Choroid plexus epithelial cell (primary cell): ENCODE measurements at places on chromosomes 1 and 21.

DNA sequence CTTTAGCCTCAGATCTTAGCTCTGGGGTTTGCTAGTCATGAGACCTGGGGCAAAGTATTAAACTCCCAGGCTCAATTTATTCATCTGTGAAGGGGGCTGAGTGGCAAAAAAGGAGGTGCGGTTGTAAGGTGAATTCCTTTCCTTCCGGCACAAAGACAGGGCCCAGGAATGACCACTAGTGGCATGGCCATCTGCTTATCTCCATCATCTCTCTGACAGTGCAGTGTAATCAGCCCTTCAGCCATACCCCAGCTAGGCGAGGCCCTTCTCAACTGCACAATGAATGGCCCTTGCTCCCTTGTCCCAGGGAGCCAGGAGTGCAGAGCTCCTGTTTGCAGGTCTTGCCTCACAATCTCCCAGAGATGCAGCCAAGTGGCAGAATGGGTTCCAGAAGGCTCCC is 5.6 kb upstream of the SLC26A9 start:
- DNase-seq, result no peak

DNA sequence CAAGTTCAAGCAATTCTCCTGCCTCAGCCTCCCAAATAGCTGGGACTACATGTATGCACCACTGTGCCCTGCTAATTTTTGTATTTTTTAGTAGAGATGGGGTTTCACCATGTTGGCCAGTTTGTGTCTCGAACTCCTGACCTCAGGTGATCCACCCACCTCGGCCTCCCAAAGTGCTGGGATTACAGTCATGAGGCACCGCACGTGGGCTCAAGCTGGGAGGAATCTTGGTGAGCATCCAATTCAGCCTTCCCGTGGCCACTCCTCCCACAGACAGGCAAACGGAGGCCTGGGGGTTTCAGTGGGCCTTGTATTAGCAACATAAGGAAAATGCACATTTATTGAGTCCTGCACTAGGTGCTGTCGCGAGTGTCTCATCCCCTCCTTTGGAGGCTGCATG is 24.5 kb upstream of the VWA5B1 start:
- peak; percentile 18 for DNase-seq

GRCh38 chr1:51535006-51535592 is 16.0 kb upstream of the EPS15 start:
- DNase-seq, result peak; percentile 87

- DNase-seq, result no peak
Observed at GRCh38 chr1:118339400-118340124, 154.5 kb upstream of the SPAG17 start.

- no peak for DNase-seq
Observed at GRCh38 chr1:76070538-76070937, 4.0 kb upstream of the ST6GALNAC3 start.

DNA sequence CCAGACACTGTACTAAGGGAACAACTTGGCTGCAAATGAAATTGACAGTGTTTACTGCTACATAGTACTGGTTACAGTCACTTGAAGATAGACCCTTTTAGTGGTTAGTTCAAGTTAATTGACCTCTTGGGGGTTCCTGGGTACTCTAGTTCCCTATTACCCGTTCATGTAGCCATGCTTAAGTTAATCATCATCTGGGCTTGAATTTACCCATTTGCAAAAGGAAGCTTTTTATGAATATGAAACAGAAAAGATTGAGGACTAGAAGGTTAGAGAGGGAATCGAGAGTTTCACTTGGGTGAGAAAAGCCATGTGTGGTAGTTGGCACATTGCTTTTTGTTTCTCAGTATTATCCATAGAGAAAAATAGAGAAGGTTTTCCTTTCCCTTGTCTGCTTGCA is 2.7 kb downstream of the MIA3 start:
- DNase-seq, result no peak

DNA sequence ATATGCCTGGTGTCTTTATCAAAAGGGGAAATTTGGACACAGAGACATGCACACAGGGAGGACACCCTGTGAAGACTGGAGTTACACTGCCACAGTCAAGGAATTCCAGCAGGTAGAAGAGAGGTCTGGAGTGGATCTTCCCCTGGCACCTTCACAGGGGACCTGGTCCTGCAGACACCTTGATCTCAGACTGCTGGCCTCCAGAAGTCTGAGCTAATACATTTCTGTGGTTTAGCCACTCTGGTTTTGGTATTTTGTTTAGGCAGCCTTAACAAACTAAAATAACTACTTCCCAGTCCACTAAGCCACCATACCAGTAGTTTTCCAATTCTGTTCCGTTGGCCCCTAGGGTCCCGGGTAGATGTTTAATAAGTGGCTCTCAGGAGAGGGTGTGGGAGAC is 164.7 kb downstream of the SETD4 start:
- DNase-seq, result no peak

GRCh38 chr1:9690440-9691107 is 39.0 kb downstream of the PIK3CD start:
- DNase-seq, result no peak

GRCh38 chr1:152959801-152960451 is 10.5 kb upstream of the SPRR4 start:
- DNase-seq, result no peak

DNA sequence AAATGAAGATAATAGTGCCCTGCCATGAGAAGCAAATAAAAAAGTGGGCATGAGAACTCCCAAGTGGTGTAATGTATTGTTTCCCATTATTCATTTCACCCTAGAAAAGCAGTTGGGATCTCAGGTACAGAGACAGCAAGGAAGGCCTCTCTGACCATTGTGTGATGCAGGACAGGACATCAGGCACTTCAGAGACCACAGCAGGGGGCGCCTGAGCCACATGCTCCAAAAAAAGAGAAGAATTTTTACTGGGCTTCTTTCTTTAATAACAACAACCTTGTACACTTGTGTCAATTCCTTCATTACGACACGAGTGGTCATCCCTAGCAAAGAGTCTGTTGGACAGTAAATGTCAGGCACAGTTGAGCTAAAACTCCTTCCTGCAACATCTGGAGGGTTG is 533.3 kb downstream of the OMA1 start:
- DNase-seq, result no peak

DNA sequence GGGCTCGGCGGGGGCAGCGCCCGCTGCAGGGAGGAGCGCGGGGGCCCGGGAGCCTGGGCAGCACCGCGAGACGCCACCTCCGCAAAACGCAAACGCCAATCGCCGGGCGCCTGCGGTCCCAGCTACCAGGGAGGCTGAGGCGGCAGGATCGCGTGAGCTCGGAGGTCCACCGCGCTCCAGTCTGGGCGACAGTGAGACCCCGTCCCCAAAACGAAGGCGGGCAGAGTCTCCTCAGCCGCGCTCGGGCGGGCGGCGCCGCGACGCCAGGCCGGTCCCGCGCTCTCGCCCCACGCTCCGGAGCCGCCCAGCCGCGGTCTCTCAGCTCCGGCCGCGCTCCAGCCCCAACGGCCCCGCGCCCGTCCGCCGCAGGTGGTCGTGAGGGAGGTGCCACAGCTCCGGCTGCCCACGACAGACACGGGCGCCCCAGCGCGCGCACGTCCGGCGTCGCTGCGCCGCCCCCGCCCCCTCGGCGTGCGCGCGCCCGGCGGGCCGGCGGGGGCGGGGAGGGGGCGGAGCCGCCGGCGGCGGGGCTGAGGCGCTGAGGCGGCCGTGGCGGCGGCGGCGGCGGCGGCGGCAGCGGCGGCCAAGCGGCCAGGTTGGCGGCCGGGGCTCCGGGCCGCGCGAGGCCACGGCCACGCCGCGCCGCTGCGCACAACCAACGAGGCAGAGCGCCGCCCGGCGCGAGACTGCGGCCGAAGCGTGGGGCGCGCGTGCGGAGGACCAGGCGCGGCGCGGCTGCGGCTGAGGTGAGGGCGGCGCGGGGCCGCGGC is at the start of gene ADARB1:
ADARB1 (plus strand) TSS at position 533 of the 770 bp plus-strand sequence. CDS start 97,077 bp downstream, outside the sequence.
- peak; percentile 61 for DNase-seq

- no peak for DNase-seq
Observed at GRCh38 chr1:46172321-46172720, 2.6 kb upstream of the TSPAN1 start.

- DNase-seq, result no peak
Observed at GRCh38 chr1:243959998-243960397, 91.1 kb upstream of the ZBTB18 start.

- no peak for DNase-seq
Observed at GRCh38 chr1:116488071-116488470, 82.8 kb downstream of the CD58 start.

DNA sequence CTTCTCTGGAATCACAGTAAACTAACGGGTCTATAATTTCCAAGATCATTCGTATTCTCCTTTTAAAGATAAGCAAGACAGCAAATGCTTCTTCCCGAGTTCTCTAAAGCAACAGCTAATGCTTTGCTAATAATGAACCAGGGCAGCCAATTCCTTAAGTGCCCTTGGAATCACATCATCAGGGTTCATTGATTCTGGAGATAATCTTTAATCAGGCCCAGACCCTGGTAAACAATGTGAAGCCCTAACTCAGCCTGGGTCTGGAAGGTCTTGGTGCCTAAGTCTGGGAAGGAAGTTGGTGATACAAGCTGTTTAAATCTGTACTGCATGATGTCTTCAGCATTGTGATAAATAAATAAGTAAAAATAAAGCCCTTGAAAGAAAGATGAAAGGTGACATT is 18.4 kb downstream of the ERI3 start:
- no peak for DNase-seq

GRCh38 chr1:43285269-43285990 is at the start of gene C1orf210:
Gene C1orf210 (minus strand): TSS chr1:43285581. CDS start chr1:43283270, 2,311 bp downstream.
- no peak for DNase-seq

DNA sequence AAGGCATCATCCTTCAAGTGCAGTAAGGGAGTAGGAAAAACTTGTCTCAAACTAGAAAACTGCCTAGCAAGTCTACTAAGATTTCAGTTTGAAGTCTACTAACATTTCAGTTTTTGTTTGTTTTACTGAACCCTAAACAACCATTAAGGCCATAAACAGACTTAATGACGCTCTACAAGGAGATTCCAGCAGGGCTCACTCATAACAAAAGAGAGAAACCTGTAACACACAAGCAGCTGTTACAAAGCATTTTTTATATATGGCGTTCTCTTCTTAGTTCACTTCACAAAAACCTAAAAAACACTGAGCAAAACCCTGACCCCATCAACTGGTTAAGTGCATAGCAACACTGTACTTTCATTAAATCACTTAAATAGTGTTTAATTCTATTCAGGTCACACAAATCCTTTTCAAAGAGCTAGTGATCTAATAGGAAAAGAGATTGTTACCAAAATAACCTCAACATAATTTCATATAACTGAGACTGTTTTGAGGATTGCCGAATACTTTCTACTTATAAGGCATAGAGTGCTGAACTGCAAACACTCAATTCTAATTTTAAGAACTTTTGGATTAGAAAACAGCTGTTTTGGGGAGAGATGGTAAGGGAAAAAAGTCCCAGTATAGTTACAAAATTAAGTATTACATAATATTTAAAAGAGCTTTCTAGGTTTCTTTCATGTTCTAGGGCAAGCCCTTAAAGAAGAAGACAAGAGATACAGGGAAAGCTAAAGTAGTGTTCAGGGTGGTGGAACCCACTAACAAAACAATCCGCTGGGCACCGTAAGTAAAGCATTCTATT is 1.4 kb downstream of the B3GALNT2 start:
- peak; percentile 47 for DNase-seq

GRCh38 chr1:189868021-189868420 is 609.6 kb downstream of the BRINP3 start:
- no peak for DNase-seq

DNA sequence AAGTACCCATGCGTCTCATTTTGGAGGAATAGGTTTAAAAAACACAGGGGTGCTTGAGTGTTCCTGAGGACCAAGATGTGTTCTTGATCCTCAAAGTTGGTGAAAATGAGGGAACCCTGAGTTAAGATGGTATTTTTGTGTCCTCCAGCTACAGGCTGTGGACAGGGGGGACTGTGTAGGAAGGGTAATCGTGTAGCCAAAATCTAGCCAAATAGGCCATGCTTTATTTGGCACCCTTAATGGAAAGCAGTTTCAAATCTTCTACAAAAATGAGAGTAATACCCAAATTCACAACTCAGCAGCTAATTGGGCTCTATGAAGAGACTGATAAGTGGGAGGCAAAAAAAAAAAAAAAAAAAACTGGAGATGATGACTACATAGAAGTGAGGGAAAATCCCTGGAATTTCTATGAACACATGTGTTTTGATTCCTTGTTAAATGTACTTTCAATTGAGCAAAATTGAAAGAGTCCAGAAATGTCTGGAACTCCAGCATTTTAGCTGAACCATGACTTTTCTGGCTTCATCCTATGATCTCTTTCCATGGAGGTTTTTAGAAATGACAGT is 470 bp downstream of the HSD11B1 start:
- no peak for DNase-seq

DNA sequence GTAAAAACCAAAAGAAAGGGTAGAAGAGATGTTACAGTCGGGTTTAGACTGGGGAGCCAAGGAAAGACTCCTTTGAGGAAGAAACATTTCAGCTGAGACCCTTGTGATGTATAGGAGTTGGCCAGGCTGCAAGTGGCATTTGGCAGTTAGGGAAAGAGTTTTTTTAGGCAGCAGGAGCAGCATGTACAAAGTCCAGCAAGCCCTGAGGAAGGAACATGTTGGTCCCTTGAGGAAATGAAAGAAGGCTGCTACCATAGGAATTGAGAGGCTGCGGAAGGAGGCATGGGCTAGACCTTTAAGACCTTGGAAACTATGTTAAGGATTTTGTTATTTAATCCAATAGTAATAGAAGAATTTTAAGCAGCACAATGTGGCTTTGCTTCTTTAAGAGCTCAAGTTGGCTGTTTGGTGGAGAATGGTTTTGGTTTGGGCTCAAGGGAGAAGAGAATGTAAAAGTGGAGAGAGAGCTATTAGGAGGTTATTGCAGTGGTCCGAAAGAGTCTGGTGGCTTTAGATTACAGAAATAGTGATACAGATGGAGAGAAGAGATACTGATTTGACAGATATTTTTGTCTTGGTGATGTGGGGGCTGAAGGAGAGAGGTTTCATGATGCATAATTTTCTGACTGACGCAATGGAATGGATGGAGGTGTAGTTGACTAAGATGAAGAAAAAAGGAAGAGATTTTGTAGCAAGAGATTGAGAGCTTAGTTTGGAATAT is 26.6 kb downstream of the SMAP2 start:
- no peak for DNase-seq

- peak; percentile 61 for DNase-seq
Observed at GRCh38 chr1:59317780-59318179, 20.9 kb downstream of the FGGY start.

- no peak for DNase-seq
Observed at GRCh38 chr1:180228648-180229482, 1.2 kb upstream of the LHX4 start.

DNA sequence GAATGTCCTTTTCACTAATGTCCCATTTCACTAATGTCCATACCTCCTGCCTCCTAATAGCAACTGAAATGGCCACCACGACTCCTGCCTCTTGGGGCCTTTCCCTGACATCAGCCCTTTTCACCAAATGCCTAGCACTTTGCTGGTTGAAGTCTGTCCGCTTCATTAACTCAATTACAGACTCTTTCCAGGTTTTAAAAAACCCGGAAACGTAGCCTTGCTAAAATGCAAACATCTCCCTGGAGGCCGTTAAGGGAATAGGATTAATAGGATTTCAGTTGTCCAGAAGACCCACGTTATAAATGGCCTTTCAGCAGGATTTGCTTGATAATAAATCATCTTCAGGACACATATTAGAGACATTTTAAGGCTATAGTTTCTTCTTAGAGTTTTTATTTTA is 25.7 kb upstream of the ERO1B start:
- DNase-seq, result no peak
